Mammary epithelial cell (primary cell): ENCODE measurements at places on chromosomes 3 and 15. TPM values are rescaled to one million over a fixed set of nuclear protein-coding genes. Genes with fewer than 3 reads are reported as not detected.

DNA sequence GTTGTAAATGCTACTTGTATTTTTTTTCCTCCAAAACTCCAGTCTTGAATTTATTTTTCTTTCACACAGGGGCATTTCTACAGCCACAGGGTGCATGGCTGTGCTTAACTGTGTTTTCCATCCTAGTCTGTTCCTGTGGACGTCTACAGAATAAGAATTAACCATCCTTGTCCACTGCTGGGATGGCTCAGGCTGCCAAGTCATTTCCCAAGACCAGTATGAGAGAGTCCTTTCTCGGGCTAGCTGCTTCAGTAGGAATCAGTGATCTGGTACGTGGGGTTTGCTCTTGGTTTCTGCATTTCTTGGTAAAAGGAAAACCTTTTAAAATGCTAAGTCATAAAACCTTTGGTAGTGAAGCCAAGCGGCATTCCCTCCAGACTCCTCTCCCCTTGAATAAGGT lies 29.8 kb downstream of the CHDH start:
- DNase-seq, result no peak

GRCh38 chr3:102068327-102068726 lies 219.0 kb downstream of the NFKBIZ start:
- DNase-seq, result peak; percentile 67

DNA sequence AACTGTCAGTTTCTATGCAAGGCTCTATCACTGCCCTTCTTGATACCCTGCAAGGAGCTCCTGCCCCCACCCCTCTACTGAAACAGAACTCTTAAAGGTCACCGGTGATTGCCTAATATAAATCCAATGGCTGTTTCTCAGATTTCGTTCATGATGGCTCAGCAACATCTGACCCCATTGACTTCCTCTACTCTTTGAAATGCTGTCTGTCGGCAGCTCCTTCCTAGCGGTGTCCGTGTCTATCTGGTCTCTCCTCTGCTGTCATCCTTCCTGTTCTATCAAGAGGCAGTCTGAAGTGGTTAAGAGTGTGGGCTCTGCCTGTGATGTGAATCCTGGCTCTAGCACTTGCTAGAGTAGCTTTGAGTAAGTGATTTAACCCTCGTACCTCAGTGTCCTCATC lies 5.5 kb downstream of the TMEM266 start:
- no peak for DNase-seq

GRCh38 chr3:193827040-193827669 lies 234.1 kb downstream of the OPA1 start:
- no peak for DNase-seq

DNA sequence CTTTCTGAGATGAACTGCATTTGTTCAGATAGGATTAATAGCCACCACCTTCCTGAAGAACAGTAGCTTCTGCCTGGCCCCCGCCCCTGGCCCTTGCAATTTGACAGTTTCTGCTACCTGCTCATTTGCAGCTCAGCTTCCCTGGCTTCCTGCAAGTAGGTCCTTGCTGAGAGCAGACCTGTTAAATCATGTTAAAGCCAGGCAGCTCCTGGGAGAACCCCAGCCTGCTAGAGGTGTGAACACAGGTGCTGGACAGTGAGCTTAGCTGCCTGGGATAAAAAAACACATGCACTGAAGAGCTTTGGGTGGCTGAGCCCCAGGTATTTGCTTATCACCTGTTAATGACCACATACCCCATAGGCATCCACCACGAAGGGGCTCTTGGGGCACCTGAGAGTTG lies 143.4 kb downstream of the PTPRG start:
- peak; percentile 16 for DNase-seq

Gene MAGI1
- polyA plus RNA-seq, result 6.7 TPM

Gene ACKR2
- 0.19 TPM for polyA plus RNA-seq

Gene TMEM212
- not detected for polyA plus RNA-seq

Gene PAK6
- polyA plus RNA-seq, result 24.6 TPM
